NT2/D1 (cell line): ENCODE measurements at places on chromosomes 5 and 9.

- no peak for DNase-seq
These were observed 195.8 kb upstream of the FBXL7 start for GRCh38 chr5:15304066-15304731.

- DNase-seq: no peak
These were observed 26.0 kb upstream of the GRIN3A start for GRCh38 chr9:101764472-101764871.

- DNase-seq: no peak
These were observed 120.8 kb upstream of the MTAP start for GRCh38 chr9:21681641-21682040.

GRCh38 chr9:129626079-129626624, at the start of gene NTMT1:
NTMT1 (plus strand) TSS chr9:129626163; CDS start chr9:129632704, 6,541 bp downstream.
- DNase-seq: no peak

DNA sequence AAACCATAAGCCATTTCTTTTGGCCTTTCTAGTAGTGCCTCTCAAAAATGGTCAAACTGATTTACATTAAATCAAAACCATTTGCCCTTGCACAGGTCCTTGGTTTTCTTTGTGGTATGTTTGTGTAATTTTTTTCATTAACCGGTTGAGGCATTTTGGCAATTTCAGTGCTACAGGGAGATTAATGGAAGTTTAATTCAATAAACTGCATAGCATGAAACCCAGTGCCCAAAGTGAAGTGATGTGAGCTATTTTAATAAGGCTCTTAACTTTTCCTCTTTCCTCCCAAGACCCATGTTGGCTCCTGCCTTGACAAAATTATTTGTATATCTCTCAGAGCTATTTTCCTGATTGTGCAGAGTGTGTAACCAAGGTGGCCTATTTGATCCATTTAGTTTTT, 326.2 kb upstream of the SEMA6A start:
- no peak for DNase-seq

DNA sequence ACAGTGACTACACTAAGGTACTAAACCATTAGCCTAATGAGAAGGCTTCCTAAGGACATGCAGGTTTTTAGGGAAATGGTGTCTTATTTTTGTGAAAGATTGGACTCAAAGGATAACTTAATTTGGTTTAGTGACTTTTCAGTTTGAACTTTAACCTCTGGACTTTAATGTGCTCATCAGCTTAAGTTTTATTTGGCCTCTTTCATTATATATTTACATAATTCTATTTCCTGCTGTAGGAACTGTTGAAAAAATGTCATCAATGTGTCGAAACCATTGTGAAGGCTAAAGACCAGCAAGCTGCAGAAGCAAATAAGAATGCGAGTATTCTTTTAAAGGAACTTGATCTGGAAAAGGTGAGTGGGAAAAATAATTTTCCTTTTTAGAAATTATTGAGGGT, 34.3 kb upstream of the EIF4EBP3 start:
- no peak for DNase-seq

- DNase-seq: no peak
These were observed 756.4 kb upstream of the DMAC1 start for GRCh38 chr9:8555762-8556500.
